ENCODE measurements at places on chromosomes 4 and X. TPM values are rescaled to one million over a fixed set of nuclear protein-coding genes. Genes with fewer than 3 reads are reported as not detected.

Gene CFAP99
- total RNA-seq: not detected

DNA sequence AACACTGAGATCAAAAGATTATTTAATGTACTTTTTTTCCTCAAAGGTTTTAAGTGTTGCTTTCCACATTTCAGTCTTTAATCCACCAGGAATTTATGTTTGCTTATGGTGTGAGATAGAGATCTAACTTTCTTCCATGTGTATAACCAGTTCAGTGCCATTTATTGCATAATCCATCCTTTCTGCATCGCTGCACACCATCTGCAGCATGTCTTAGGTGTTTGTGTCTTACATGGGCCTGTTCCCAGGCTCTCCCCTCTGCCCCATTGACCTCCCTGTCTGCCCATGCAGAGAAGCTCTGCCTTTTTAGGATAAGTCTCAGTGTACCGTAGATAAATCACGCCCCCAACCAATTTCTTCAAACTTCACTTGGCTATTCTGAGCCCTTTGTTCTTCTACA lies 30.3 kb downstream of the NSDHL start:
- peak; percentile 52 for DNase-seq

Gene DKC1
- 20.4 TPM for total RNA-seq

Gene SMIM10L2A
- total RNA-seq: 1.4 TPM

- DNase-seq: no peak
Measured at GRCh38 chrX:17496407-17496806, 121.4 kb downstream of the NHS start.

DNA sequence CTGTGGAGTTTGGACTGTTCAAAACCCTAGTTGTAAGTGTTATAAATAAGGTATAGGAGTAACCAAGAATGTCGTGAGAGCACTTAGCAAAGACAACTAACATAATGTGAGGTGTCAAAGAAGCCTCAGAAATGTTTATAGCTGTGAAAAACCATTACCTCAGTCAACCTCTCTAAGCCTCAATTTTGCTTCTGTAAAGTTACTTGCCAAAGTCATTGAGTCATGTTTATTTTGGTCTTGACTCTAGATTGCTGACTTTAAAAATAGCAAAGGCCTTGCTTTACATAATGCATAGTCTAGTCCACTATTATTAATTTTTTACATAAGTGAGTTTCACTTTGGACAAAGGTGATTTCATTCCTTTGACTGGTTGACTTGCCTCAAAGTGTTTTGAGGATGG lies 257.6 kb upstream of the CXXC4 start:
- DNase-seq: no peak

GRCh38 chr4:185774131-185774653 lies 37.8 kb downstream of the SORBS2 start:
- DNase-seq: no peak

DNA sequence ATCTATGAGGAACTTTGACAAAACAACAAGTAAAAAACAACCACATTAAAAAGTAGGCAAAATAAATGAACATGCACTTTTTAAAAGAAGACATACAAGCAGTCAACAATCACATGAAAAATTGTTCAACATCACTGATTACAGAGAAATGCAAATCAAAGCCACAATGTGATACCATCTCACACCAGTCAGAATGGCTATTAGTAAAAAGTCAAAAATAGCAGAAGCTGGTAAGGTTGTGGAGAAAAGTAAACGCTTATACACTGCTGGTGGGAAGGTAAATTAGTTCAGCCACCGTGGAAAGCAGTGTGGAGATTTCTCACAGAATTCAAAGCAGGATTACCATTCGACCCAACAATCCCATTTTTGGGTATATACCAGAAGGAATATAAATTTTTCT lies 17.0 kb upstream of the LNX1 start:
- DNase-seq: no peak

DNA sequence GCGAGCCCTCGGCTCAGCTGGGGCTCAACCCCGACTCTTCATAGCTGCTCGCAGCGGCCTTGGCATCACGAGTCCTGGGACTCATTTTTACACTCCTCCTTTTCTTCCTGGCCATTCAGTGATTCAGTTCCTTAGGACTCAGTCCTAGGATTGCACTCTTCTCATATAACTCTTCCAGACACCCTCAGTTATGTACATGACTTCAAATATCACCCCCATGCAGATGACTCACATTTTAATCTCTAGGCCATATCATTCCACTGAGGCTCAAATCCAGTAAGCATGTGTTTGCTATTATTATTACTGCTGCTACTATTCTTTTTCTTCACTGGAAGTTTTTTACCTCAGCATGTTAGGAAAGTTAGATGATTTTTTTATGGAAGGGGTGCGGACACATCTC lies 14.4 kb downstream of the ITGB1BP2 start:
- no peak for DNase-seq

Gene UGT2A3
- not detected for total RNA-seq

Gene FAM47A
- total RNA-seq: not detected

- peak; percentile 46 for DNase-seq
Measured at GRCh38 chrX:8971116-8971515, 62.8 kb downstream of the FAM9B start.

DNA sequence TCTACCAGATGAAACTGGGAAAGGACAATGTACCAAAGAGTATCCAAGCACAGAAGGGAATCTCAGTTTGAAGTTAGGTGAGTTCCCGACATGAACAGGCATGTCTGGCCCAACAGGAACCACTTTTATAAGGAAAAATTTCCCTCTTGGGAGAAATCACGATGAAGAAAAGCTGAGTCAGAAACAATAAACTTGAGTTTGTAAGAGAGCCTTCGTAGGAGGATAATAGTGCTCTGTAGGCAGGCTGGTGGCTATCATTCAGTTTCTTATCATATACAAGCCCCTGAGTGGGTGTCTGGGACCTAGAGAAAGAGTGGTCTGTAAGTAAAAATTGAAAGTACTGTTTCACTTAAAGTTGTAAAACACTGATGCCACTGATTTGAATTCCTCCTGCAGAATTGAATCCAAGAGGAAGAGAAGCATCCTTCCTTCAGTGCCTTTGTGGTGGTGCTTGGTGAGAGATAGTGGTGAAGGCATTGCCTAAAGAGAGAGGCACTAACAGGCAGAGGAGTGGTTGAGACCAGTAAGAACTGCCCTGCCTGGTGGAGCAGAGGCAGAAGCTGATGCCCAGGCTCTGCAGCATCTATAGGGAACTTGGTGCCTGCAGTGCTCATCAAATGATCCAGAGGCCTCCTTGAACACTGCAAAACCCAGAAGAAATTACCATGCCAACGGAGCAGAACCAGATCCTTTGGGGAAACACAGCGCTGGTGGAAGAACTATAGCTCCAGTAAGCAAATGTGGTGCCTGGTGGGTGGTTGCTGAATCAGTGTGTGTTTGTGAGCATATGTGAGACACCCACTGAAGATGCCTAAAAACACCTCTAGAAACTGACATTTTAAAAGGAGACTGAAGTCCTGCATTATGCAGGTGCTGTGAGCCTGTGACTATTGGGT lies 31.7 kb upstream of the METAP1 start:
- DNase-seq: no peak

Gene SPACA5
- total RNA-seq: not detected

GRCh38 chr4:70688795-70689231 lies 481 bp downstream of the UTP3 start:
- DNase-seq: no peak

DNA sequence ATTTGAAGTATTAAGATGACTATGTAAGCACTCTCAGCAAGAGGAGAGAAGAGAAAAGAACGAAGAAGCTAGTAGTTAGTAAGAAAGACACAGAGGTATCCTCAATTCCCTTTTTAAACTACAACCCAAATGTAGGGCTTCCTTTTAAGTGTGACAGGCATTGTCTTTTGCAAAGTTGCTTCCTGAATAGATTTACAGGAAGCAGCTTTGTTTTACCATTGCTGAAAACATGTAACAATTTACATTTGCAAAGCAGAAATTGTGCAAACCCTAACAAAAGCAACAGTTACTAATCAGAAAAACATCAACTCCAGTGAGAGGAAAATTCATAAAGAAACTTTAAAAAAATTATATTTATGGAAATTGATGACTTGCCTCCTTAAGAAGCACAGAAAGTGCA lies 96.4 kb downstream of the FAM13A start:
- no peak for DNase-seq

DNA sequence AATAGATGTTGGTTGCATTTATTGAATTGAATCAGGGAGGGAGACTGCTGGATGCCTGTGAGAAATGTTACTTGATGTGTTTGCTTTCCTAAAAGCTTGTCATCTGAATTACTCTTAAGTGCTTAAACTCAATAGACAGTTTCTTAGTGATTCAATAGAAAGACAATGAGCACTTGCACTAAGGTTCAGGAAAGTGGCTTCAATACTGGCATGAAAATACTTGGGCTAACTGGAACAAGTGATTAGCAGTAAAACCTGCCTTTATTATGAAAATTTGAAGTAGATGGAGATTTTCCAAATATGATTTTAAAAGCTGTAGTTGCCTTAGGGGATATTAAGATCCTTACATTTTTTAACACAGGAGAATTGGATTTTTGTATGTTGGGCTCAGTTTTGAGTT lies 123.3 kb downstream of the RNF150 start:
- DNase-seq: no peak

- peak; percentile 91 for DNase-seq
Measured at GRCh38 chr4:23930750-23931488, 41.1 kb upstream of the PPARGC1A start.

DNA sequence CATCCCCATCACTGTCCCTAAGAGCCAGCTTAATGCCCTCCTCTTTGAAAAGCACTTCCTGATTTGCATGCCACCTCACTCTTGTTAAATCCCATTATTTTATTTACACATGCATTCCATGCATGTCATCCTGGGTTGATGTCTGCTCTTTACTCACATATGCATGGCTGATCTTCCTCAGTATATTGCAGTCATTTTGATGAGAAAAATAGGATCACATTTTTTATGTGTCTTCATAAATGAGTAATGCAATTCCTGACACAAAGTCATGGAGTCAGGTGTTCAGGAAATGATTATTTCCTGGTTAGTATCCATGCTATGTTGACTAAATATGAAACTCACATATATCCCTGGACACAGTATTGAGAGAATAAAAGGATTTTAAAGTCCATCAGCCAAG lies 204.7 kb downstream of the SLIT2 start:
- peak; percentile 26 for DNase-seq

GRCh38 chr4:5906191-5906590 lies 13.3 kb upstream of the CRMP1 start:
- no peak for DNase-seq

DNA sequence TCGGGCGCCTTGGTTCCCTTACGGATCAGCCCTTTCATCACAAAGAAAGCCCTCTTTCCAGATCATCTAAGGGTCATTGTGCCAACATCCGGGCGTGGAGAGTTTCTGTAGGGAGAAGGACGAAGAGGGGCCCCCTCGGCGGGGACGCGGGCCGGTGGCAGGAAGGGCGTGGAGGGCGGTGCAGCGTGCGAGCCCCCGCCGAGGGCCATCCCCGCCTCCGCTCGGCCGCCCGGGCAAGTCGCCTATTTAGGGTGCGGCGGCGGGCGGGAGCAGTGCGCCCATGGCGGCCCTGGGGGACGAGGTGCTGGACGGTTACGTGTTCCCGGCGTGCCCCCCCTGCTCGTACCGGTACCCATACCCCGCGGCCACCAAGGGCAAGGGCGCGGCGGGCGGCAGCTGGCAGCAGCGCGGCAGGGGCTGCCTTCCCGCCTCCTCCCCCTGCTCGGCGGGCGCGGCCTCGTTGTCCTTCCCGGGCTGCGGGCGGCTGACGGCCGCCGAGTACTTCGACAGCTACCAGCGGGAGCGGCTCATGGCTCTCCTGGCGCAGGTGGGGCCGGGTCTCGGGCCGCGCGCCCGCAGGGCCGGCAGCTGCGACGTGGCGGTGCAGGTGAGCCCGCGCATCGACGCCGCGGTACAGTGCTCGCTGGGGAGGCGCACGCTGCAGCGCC lies at the start of gene ZAR1:
Gene ZAR1, plus strand, starts transcription at position 241 of the 668 bp plus-strand sequence. Its CDS starts 40 bp downstream, at position 281.
- DNase-seq: no peak

- DNase-seq: no peak
Measured at GRCh38 chr4:113904877-113905276, 74.6 kb downstream of the ARSJ start.

- no peak for DNase-seq
Measured at GRCh38 chr4:22850630-22851029, 157.9 kb downstream of the GBA3 start.

DNA sequence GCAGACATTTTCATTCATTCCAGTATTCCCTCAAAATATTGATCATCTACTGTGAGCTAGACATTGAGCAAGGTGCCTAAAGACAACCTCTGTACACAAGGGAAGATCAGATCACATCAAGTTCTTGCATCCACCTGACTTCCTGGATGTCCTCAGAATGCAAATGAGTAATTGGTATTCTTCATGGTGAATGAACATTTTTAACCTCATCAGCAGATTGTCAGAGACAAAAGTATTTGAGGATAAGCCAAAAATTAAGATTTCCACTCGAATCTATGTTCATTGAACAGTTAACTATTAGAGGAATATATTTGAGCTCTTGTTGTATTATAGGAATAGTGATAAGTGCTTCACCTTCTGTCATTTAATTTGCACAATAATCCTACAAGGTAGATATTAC lies 1.3 kb downstream of the SMARCAD1 start:
- DNase-seq: no peak

DNA sequence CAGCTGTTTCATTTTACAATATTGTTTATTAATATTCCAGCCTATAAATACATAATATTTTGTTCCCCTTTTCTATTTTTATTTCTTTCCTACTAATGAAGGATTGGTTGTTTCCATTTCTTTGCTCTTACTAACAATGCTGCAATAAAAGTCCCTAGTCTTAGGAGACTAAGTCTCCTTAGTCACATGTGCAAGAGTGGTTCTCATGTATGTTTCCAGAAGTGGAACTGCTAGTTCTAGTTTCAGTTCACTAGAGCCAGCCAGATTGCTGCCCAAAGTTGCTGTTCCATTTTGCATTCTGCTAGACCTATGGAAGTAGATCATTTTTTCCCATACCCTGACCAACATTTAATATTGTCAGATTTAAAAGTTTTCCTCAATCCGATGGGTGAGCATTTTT lies 44.3 kb downstream of the CNGA1 start:
- DNase-seq: no peak

- no peak for DNase-seq
Measured at GRCh38 chr4:65983061-65983460, 312.8 kb upstream of the EPHA5 start.

- no peak for DNase-seq
Measured at GRCh38 chrX:4550018-4550417, 836.6 kb upstream of the PRKX start.

DNA sequence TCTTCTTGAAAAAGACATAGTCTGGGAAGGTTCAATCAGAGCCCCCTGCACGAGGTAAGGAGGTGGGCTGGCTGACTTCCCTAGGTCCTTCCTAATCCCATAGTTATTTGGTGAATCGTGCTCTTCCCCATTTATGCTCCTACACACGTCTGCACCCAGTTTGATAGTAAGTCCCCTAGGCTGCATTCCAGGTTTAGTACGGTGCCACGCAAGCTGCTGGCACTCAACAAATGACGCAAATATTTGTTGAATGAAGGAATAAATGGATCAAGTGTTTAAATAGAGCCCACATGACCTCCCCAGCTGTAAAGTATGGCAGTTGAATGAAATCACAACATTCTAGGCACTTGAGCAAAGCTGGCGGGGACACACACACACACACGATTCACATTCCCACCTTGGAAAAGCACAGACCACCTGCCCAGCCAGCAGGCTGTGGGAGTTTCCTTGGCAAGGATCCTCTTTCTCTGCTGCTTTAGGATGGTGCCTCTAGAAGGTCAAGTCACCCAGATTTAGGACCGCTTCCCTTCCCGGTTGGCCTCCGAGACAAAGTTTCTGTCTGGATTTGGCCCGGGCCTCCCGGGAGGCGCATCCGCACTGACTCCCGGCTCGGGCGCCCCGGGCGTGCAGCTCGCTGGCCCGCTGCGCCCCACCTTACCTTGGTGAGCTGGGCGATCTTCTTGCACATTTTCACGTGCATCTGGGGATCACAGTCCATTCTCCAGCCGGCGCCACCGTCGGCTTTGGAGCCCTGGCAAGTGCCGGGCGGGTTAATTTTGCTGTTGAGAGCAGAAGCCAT lies 721 bp downstream of the FAM184B start:
- no peak for DNase-seq

Measured in Caki2 (cell line).